ENCODE measurements at places on chromosomes 16 and 17.

- no peak for DNase-seq
These were observed at the start of gene ST6GALNAC1 for GRCh38 chr17:76643553-76644148. Gene ST6GALNAC1 (minus strand): TSS chr17:76643757. CDS start chr17:76643638, 119 bp downstream.

DNA sequence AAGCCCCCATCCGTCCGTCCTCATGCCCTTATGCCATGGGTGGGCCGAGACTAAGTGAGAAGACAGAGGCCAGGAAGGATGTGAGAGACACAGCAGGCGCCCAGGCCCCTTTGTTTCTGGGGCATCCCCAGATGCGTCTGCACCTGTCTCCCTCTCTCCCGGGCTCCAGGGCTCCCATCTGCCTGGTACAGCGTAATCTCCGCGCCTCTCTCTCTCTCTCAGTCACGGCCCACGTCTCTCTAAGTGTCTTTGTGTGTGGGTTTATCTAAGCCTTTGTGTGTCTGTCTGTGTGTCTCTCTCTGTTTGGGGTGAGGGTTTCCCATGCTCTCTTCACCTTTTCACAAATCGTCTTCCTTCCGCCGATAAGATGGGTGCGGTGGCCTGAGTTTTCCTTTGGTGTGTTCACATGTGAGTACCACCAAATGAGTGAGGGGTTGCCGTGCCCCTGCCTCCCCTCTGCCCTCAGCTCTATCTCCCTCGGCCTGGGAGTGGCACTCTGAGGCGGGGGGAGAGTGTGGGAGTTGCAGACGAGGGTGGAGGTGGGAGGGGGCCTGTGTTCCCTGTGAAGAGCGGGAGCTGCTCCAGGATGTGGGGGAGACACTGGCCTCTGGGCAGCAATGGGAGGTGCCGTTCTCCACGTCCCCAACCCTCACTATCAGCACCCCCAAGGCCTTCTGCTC lies 25.8 kb upstream of the ABCC3 start:
- DNase-seq = no peak

- DNase-seq = no peak
These were observed 1.4 kb upstream of the SLFN5 start for GRCh38 chr17:35241520-35241919.

- DNase-seq = no peak
These were observed 15.3 kb downstream of the ENGASE start for GRCh38 chr17:79089720-79090442.

DNA sequence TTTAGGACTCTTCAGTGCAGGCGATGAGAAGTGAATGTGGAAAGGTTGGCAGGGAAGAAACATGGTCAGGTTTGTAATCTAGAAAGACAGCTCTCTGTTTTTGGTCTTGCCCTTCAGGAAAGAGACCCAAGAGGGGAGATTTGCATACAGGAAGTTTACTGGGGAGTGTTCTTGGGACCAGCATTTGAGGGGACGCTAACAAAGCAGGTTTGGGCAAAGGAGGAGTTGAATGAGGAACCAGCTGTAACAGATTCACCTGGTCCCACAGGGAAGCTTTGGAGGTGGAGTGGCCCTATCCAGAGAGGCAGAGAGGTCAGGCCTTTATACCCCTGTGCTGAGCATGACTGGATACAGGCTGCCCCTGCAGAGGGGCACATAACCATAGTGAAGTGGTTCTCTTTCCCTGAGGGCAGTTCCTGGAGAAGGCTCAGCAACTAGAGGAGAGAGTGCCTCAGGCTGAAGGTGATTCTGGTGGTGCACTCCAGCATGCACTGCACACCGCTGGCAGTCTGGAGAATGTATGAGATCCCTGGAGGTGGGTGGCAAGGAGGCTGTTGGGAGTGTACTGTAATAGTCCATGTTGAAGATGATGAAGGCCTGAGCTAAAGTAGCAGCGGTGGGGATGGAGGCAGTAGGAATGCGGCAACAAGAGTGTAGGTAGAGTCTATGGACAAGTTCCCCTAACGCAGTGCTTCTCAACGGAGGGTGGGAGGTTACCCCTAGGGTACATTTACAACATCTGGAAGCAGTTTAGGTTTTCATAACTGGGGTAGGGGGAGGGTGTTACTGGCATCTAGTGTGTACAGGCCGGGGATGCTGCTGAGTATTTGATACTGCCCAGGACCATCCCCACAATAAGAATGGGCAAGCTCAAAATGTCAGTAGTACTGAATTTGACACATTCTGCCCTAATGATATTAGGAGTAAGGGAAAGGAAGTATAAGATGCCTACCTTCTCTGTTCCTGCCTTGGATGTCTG lies 37.2 kb downstream of the MAP2K6 start:
- DNase-seq = no peak

GRCh38 chr17:72425133-72425793 lies 304.4 kb downstream of the SOX9 start:
- no peak for DNase-seq

GRCh38 chr17:57665696-57666095 lies 79.4 kb downstream of the CCDC182 start:
- DNase-seq = no peak

GRCh38 chr16:66741169-66741900 lies 10.1 kb downstream of the DYNC1LI2 start:
- DNase-seq = peak; percentile 96

All from adipocyte (in vitro differentiated cells).